ENCODE measurements at places on chromosomes 16 and 17.

DNA sequence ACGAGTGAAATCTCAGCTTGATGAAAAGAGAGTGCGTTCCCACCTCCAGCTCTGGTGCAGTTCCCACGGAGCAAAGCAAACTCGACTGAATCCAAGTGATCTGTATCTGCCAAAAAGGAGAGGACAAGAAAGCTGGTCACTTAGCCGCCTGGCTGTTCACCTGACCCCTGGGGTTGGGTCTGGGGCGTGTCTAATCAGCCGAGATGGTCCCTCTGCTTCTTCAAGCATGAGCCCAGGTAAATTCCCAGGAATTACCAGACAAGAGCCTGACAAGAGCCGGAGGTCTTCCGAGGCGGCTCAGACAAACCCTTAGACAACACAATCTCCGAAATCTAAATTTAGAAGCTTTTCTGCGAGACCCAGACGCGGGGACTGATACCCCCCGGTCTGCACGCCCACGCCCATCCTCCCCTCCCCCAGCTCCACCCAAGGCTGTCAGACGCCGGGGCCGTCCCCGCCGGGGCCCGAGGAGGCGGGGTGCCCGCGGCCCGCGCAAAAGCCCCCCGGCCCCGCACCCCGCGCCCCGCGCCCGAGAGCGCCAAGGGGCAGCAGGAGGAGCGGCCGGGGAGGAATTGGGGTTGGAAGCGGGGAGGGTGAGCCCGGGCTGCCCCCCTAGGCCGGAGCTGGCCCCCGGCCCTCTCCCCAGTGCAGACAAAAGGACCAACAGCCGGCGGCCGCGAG is 674 bp downstream of the ZNF821 start:
- H3K4me1 ChIP-seq = peaks cover 38% of the 10 kb centered on the region
- H3K27me3 ChIP-seq = no peaks in the 10 kb centered on the region
- peak overlapping the region; percentile 68 for H3K27ac ChIP-seq
- peaks cover 6% of the 10 kb centered on the region for H3K36me3 ChIP-seq
- DNase-seq = peak; percentile 58

DNA sequence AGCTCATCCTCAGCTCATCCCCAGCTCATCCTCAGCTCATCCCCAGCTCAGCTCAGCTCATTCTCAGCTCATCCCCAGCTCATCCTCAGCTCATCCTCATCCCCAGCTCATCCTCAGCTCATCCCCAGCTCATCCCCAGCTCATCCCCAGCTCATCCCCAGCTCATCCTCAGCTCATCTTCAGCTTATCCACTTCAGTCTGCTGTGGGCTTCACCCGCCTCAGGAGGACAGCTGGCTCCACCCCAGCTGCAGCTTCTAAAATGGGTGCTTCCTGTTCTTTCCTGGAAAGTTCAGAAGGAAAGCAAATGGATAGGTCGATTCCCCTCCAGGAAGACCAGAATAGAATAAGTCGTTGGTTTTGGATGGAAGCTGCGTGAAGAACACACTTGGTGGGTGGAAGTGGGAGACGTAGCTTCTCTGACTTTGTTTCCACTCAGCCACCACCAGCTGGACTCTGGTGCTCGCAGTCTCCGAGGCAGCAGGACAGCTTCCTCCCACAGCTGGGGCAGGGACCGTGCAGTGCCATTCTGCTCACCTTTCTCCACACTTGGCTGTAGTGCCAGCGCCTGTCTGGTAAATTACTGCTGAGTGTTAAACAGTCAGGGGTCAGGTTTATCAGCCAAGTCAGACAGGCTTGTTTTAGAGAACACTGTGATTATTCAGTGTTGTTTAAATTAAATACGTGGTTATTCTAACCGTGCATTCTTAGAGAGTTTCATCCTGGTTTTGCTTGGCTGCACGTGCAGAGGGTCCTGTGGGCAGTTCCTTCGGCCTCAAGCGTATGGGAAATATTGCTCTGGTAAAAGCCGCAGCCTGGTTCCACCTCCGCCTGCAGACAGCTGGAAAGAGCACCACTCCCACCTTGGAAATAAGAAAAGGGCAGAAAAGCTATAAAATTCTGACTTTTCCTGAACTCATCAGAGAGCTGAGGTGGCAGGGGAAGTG is 61.0 kb upstream of the CHMP6 start:
- no peaks in the 10 kb centered on the region for H3K4me1 ChIP-seq
- H3K27me3 ChIP-seq = no peaks in the 10 kb centered on the region
- H3K4me3 ChIP-seq = no peak overlapping the region
- H3K36me3 ChIP-seq = peaks cover 8% of the 10 kb centered on the region
- no peak for DNase-seq

- H3K4me1 ChIP-seq = no peaks in the 10 kb centered on the region
- no peak overlapping the region for H3K27ac ChIP-seq
- no peak for DNase-seq
These were observed 79.7 kb upstream of the BRD7 start for GRCh38 chr16:50448522-50448921.

DNA sequence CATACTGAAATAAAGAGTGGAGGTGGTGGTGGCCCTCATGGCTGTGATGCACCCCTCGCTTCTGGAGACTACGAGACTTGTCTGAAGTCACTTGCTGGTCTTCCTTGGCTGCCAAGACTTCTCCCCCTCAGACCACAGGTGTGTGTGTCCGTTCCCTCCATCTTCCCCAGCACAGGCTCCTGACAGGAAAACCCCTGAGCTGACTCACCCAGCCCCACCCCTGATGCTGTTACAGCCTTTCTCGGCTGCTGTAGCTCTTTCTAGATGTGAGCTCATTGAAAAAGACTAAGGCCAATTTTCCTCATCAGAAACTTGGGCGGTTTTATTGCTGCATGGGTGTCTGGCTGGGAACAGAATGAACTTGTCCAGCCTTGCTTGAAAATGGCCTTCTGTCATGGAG is 296.9 kb downstream of the TMEM114 start:
- no peaks in the 10 kb centered on the region for H3K4me1 ChIP-seq
- DNase-seq = no peak
- no peaks in the 10 kb centered on the region for H3K27me3 ChIP-seq
- H3K36me3 ChIP-seq = no peaks in the 10 kb centered on the region
- no peak overlapping the region for H3K27ac ChIP-seq

- no peak overlapping the region for H3K4me3 ChIP-seq
- H3K27me3 ChIP-seq = no peaks in the 10 kb centered on the region
- no peak for DNase-seq
- no peak overlapping the region for H3K27ac ChIP-seq
These were observed 15.3 kb downstream of the OSBPL7 start for GRCh38 chr17:47806026-47806912.

DNA sequence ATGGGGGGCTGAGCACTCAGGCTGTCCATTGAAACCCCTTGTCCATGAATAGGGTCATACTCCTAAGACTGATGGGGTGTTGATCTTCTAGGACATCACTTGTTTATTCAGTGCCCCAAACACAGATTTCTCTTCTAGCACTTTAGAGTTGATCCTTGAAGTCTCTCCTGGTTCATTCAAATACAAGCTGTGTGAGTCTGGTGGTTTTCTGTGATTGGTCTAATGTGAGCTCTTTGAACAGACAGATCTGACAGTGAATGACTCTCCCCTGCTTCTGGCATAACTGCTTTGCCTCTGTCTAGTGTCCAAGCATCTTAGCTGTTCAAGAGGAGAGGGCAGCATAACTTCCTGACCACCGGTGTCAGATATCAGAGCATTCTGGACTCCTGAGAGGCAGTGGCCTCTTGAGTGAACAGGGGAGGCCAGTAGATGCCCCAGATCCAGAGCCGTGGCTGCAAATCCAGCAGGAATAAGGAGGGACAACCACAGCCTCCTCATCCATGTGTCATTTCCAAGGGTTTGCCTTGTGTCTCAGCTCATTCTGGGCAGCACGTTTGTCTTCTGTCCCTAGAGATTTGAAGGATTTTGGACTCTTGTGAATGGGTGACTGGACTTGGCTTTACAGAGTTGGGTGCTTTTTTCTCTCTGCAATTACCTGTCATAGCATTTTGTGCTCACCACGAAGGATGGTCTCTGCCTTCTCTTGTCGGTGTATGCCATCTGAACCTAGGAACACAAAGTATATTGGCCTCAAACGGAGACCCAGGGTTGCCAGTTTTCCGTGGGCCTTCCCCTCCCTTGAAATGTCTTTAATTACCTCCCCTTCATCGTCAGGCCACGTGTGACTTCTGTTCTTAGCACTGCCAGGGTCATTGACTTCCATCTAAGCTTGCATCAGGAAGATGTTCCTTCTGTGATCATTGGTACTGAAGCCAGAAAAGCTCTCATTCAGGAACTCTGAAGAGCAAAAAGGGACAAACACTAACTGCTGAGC is 13.9 kb upstream of the CLEC18C start:
- peaks cover 47% of the 10 kb centered on the region for H3K36me3 ChIP-seq
- no peaks in the 10 kb centered on the region for H3K27me3 ChIP-seq
- DNase-seq = no peak
- no peak overlapping the region for H3K4me3 ChIP-seq
- H3K27ac ChIP-seq = no peak overlapping the region

DNA sequence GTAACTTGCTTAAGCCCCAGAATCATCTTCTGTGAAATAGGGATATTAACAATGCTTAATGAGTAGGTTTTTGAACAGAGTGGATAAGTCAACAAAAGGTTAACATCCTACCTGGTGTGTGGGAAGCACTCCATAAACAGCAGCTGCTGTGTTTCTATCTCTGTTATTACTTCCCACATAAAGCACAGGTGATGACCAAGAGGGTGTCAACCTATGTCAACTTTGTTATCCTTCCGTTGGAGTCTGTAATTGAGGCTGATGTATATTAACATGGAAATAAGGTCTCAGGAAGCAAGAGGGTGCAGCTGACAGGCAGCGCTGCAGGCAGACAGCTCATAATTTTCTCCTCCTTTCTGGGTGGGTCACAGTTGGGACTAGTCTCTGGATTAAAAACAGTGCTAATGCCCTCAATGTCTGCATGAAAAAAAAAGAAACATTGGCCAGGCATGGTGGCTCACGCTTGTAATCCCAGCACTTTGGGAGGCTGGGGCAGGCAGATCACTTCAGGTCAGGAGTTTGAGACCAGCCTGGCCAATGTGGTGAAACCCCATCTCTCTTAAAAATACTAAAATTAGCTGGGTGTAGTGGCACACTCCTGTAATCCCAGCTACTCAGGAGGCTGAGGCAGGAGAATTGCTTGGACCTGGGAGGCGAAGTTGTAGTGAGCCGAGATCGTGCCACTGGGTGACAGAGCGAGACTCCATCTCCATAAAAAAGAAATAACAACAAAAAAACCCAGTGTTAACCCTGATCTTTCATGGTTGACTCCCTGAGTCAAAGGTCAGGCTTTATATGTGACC is 269.6 kb downstream of the SNX29 start:
- no peaks in the 10 kb centered on the region for H3K36me3 ChIP-seq
- no peak for DNase-seq
- H3K27me3 ChIP-seq = no peaks in the 10 kb centered on the region
- H3K27ac ChIP-seq = no peak overlapping the region
- H3K4me3 ChIP-seq = no peak overlapping the region
- H3K4me1 ChIP-seq = no peaks in the 10 kb centered on the region

DNA sequence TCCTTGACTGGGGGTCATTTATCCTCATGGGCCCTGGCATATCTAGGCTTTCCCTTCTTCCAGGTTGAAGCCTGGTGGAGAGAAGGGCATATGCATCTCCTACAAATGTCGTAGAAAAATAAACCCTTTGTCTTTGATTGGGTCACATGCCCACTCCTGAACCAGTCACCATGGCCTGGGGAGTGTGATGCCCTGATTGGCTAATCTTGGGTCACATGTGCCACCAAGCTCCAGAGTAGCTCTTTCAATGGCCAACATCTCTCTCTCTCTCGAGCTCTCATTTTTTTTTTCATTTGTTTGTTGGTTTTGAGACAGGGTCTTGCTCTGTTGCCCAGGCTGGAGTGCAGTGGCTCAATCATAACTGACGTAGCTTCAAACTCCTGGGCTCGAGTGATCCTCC is 5.6 kb upstream of the XPO6 start:
- no peaks in the 10 kb centered on the region for H3K27me3 ChIP-seq
- peaks cover 4% of the 10 kb centered on the region for H3K4me1 ChIP-seq
- no peak for DNase-seq
- no peak overlapping the region for H3K4me3 ChIP-seq

DNA sequence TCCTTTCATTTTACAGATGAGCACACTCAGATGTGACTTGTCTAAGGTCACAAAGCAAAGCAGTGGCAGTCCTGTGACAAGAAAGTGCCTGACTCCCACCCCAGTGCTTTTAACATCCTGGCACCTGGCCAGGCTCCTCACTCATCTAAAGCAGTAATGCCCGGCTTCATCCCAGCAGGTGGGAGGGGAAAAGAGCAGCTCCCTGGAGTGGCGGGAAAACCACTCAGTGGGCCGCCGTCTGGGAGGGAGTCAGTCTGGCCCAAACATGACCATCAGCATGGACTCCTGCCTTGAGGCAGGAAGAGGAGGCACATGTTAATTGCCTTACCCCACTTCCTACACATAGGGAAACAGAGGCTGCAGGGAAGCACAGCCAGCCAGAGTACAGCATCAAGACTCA is 2.6 kb downstream of the PCGF2 start:
- no peak overlapping the region for H3K4me3 ChIP-seq
- H3K4me1 ChIP-seq = peaks cover 33% of the 10 kb centered on the region
- peaks cover 37% of the 10 kb centered on the region for H3K27me3 ChIP-seq
- H3K27ac ChIP-seq = no peak overlapping the region
- H3K36me3 ChIP-seq = no peaks in the 10 kb centered on the region

DNA sequence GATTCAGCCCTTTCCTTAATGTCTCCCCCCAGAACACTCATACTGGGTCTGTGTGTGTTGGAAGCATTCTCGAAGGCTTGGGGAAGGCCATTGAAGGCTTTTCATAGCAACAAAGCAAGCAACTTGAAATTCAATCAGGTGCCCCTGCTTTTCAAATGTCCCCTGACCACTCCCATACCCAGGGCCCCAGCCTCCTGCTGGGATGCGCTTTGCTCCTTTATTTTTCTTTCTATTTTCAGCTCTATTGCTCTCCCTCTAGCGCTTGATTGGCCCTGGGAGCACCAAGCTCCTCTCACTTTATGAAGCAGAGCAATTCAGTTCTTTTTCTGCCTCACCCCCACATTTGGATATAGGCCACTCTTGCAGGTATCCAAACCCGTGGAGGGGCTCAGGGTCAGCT is 92.0 kb downstream of the WSCD1 start:
- H3K27ac ChIP-seq = no peak overlapping the region
- no peak overlapping the region for H3K4me3 ChIP-seq
- no peaks in the 10 kb centered on the region for H3K4me1 ChIP-seq

- no peaks in the 10 kb centered on the region for H3K36me3 ChIP-seq
- H3K27me3 ChIP-seq = no peaks in the 10 kb centered on the region
- DNase-seq = no peak
- H3K27ac ChIP-seq = no peak overlapping the region
- no peak overlapping the region for H3K4me3 ChIP-seq
These were observed 10.4 kb upstream of the CDH13 start for GRCh38 chr16:82616356-82616755.

GRCh38 chr16:85162478-85163277 is 50.4 kb upstream of the CIBAR2 start:
- no peak for DNase-seq
- no peaks in the 10 kb centered on the region for H3K36me3 ChIP-seq
- H3K4me3 ChIP-seq = no peak overlapping the region

- H3K27ac ChIP-seq = no peak overlapping the region
- H3K4me1 ChIP-seq = no peaks in the 10 kb centered on the region
- H3K4me3 ChIP-seq = no peak overlapping the region
- H3K27me3 ChIP-seq = no peaks in the 10 kb centered on the region
These were observed 30.1 kb downstream of the VAC14 start for GRCh38 chr16:70770626-70771552.

All from CD8-positive, alpha-beta memory T cell (primary cell).